Suppressor macrophage (primary cell): ENCODE measurements at places on chromosomes 5 and 9.

GRCh38 chr5:73327908-73328455 is 120.6 kb downstream of the FOXD1 start:
- DNase-seq = peak; percentile 24

DNA sequence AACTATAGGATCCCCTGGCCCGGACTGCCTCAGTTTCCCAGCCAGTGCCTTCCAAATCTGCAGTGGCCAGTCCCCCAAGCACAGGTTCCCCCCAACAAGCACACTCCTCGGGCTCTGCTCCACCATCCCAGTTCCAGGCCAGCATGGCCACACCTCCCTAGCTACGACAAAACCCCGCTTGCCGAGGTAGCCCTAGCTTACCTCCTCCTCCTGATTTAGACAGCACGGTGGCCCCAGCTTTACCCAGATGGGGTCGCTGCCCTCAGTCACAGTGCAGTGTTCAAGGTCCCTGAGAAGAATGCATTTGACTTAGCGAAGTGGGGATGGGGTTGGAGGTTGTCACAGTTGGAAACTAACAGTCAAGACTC is 40.8 kb upstream of the GARNL3 start:
- no peak for DNase-seq

GRCh38 chr5:33608344-33609041 is 167.7 kb downstream of the TARS1 start:
- DNase-seq = no peak

- DNase-seq = no peak
Measured at GRCh38 chr5:10910261-10910660, 149.2 kb upstream of the DAP start.

DNA sequence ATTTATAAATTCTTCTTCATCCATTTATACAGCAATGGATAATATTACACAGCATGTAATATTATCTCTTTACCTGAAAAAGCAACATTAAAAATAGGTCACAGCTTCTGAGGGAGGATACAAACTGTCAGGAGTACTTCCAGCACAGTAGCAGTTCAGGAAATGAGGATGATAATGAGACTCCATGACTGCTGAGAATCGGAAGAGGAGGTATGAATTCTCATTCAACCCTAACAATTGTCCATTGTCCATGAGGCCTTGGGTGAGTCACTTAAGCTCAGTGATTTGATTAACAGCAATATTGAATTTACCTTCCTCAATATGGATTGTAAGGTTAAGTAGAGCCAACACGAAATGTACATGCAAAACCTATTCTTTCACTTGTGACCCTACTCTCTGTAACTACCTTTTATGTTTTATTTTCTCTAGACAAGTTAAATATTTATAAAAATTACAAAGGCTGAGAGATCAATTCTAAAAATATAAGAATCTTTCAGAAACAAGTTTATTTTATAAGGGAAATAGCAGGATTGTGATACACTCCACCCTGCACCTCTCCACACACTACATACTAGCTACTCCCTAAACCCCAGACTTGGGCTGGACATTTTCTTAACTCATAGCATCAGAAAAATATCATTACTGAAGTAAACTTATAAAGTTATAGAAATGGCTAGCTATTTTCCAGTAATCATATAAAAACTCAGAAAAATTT is 159.1 kb upstream of the ACOT12 start:
- no peak for DNase-seq

DNA sequence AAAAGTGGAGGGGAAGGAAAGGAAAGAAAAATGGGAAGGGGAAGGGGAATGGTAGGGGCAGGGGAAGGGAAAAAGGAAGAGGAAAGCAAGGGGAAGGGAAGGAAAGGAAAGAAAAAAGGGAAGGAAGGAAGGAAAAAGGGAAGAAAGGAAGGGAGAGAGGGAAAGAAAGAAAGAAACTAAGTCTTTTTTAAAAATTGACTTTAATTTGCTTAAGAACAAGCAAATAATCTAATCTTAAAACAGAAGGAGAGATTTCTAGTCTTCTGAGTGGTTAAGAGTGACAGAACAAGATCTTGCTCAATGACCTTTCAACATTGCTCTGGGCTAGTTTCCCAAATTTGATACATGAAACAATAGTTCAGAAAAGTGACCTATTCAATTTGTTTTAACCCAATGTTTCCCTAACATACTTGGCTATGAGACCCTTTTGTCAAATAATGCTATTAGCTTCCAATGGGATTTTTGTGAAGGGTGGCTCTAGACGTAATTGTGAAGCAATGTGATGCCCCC is 33.4 kb upstream of the GLIS3 start:
- DNase-seq = no peak

- no peak for DNase-seq
Measured at GRCh38 chr5:134845335-134845851, 375 bp upstream of the C5orf24 start.

GRCh38 chr5:171965745-171966144 is 40.7 kb downstream of the FBXW11 start:
- DNase-seq = peak; percentile 55

DNA sequence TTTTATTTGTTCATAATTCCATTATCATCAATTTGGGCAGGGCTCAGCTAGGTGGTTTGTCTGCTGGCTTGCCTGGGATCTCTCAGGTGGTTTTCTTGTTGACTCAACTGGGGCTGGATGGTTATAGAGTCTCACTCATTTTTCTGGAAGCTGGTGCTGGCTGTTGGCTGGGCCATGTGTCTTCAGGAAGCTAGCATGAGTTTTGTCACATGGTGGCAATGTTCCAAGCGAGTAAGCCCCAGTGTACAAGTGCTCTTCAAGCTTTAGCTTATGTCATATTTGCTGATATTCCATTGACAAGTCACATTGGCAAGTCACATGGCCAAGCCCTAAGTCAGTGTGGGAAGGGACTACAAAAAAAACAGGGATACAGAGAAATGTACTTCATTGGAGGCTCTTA is 2.3 kb upstream of the RASEF start:
- no peak for DNase-seq

- no peak for DNase-seq
Measured at GRCh38 chr5:134143944-134144941, 29.8 kb downstream of the TCF7 start.

GRCh38 chr9:4106760-4107143 is 193.1 kb downstream of the GLIS3 start:
- no peak for DNase-seq

- DNase-seq = no peak
Measured at GRCh38 chr5:38541174-38541725, 15.2 kb downstream of the LIFR start.

GRCh38 chr5:141805874-141806595 is 72.2 kb downstream of the PCDH1 start:
- no peak for DNase-seq

DNA sequence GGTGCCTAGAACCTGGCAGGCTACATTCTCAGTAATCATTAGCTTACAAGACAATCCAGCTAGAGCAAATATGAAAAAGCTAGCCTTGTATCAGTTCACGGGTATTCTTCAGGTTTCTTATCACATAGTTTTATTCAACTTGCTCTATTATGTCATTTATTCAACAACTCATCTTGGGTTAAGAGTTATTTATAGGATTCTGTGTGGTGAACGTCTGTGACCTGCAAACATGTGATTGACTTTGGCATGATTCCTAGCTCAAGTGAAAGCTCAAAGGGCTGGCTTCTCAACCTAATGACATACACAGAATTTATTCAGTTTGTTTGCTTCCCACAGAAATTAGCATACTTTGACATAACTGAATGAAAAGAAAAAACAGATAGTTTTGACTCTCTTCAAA is 173.1 kb downstream of the PLPPR1 start:
- DNase-seq = no peak

GRCh38 chr5:124902097-124902821 is 155.8 kb upstream of the ZNF608 start:
- DNase-seq = peak; percentile 89

DNA sequence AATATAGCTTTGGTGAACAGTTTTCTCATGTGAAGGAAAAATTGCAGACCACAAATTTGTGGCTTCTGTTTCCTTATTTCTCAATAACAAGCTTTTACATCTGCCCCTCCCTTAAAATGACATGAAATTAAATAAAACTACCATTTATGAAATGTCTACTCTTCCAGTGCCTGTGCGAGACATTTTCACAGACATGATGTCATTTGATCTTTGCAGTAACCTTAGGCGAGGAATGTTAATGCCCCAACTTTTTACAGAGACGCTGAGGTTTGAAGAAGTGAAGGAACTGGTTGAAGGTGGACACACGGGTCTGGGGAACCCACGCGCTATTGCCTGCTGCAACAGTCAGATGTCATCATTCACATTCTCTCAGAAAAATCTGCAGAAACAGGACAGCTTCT is 61.5 kb downstream of the OSTF1 start:
- peak; percentile 78 for DNase-seq

- no peak for DNase-seq
Measured at GRCh38 chr5:83654427-83654994, 66.1 kb downstream of the HAPLN1 start.

GRCh38 chr9:122767817-122768216 is 20.9 kb upstream of the OR5C1 start:
- no peak for DNase-seq

DNA sequence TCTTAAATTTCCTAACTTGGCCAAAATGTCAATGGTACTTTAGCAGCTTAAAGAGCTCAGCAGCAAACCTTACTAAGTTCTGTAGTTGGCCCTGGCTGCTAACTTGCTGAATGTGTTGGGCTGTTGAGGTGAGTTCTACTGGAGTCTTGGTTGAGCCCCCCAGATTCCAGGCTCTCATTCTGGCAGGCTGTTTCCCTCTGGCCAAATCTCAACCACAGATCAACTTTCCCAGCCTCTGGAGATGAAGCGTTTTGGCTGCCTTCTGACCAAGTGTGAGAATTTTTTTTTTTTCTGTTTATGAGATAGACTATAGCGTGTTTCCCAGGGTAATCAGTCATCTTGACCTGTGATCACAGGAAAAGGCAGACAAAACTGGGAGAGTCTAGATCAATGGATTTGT is 343.7 kb downstream of the EBF1 start:
- DNase-seq = no peak

GRCh38 chr5:141685591-141685990 is 3.6 kb upstream of the ARAP3 start:
- DNase-seq = peak; percentile 24

DNA sequence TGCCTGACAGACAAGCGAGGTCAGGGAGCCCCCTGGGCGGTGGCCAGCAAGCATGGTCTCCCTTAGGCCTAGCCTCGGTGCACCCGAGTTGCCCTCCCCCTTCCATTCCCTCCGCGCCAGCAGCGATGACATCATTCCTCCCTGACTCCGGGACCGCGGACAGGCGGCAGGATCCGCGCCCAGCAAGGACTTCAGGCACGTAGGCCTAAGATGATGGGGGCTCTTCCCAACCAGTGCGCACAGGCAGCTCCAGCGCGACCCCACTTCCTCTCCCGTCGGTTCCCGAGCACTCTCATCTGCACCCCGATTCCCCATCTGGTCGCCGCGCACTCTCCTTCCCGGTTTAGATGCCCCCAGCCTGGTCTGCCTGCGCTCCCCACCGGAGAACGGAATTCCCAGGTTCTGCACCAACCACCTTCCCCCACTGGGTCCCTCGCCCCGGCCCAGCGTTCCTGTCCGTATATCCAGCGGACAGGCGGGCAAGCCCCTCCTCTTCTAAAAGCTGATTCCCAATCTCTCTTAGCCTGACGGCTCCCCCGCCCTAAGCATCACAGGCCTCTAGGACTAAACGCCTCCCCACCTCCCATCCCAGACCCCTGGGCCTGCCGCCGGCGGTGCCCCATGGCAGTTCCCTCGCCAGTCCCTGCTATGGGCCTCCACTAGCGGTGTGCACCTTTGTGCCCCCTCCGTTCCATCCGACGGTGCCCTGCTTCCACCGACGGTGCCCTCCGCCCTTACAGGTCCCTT is 931 bp downstream of the FAM219A start:
- DNase-seq = peak; percentile 35

GRCh38 chr9:14909961-14910805 is at the start of gene FREM1:
FREM1 (minus strand) TSS chr9:14910428; CDS start chr9:14868977, 41,451 bp downstream.
- no peak for DNase-seq

GRCh38 chr9:77848897-77849296 is 182.7 kb downstream of the GNAQ start:
- peak; percentile 86 for DNase-seq

GRCh38 chr5:143920772-143921171 is 108.8 kb downstream of the HMHB1 start:
- DNase-seq = no peak

- peak; percentile 2 for DNase-seq
Measured at GRCh38 chr9:117936185-117937130, 232.3 kb downstream of the TLR4 start.

DNA sequence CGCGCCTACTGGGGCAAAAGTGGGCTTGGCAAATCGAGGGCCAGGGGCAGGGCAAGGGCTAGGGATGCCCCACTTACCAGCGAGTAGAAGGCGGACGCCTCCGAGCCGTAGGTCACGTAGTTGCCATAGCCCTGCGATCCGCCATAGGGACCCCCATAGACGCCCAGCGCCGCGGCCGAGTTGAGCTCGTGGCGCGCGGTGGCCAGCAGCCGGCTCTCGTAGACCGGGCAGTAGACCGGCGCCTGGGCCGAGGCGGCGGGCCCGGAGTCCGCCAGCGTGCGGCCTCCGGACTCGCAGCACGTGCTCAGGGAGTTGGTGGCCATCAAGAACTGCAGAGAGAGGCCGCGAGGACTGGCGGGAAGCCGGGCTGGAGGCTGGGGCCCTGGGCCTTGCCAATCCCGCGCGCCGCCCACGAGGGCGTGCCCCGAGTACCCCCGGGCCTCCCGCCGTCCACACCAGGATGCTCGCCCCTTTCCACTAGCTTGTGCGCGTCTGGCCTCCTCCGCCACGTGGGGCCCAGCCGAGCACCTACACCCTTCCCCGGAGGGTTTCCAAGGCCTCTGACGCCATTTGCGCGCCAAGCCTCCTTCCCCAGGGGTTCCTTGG is 891 bp downstream of the IRX4 start:
- no peak for DNase-seq

- DNase-seq = no peak
Measured at GRCh38 chr5:34603378-34603777, 52.8 kb upstream of the RAI14 start.

DNA sequence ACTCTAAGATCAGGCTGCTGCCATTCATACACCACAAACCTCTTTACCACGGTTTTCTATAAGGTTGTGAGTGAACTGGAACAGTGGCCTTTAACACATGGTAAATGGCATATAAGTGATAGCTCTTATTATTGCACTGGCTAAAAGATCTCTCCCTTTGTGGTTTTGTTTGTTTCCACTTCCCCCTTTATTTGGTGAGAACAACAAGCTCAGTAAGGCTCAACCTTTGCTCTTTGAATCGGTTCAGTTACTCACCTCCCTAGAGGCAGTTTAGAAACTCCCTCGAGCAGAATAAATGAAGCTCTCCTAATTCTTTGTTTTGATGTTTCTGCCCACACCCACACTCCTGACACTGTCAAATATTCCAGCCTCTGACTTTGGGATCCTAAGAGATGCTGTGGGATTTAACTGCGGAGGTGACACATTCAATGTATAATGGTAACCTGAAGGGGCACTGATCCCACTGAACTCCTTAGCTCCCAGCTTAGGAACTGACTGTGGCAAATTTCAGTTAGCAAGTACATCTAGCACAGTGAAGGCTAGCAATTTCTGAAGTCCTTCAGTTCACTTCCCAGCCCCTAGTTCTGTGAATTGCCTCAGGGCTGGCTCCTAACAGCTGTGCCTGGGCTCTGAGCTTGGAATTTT is 22.5 kb upstream of the RAD23B start:
- no peak for DNase-seq
